ENCODE measurements at places on chromosomes 11 and 22. TPM values are rescaled to one million over a fixed set of nuclear protein-coding genes. Genes with fewer than 3 reads are reported as not detected.

Gene CD6
- total RNA-seq = not detected

Gene ST13
- total RNA-seq = 514 TPM

Gene GLB1L3
- not detected for total RNA-seq

Gene C1QTNF5
- total RNA-seq = 90.8 TPM

Gene KRTAP5-9
- total RNA-seq = not detected

Gene PKDREJ
- 0.09 TPM for total RNA-seq

Gene HORMAD2
- total RNA-seq = not detected

Gene CCDC188
- 0.45 TPM for total RNA-seq

Gene SCGB1A1
- not detected for total RNA-seq

Gene TANGO2
- total RNA-seq = 41.7 TPM

Gene ANGPTL5
- 0.09 TPM for total RNA-seq

Gene SLC5A12
- total RNA-seq = 0.09 TPM

Gene PLET1
- total RNA-seq = not detected

Gene OR8D1
- not detected for total RNA-seq

Gene PIH1D2
- total RNA-seq = 5.5 TPM

Gene NARS2
- total RNA-seq = 36.1 TPM

Gene RFPL1
- total RNA-seq = not detected

Gene ANO1
- not detected for total RNA-seq

Gene PRR5L
- 0.54 TPM for total RNA-seq

Gene MS4A8
- total RNA-seq = 0.49 TPM

Gene LDHAL6A
- total RNA-seq = not detected

Gene EML3
- 61.7 TPM for total RNA-seq

Gene OR4D5
- not detected for total RNA-seq

Gene KCNJ11
- not detected for total RNA-seq

Gene AKIP1
- total RNA-seq = 22.1 TPM

Gene PANX3
- total RNA-seq = not detected

Gene MAP6
- total RNA-seq = 3.4 TPM

Gene APOL3
- 25.8 TPM for total RNA-seq

Gene SCN2B
- 0.33 TPM for total RNA-seq

Gene CTTN
- total RNA-seq = 364 TPM

Gene SLC29A2
- total RNA-seq = 0.36 TPM

Gene SSTR3
- total RNA-seq = not detected

Gene LINC01488
- not detected for total RNA-seq

Gene CHADL
- total RNA-seq = 0.99 TPM

Gene TAF10
- 46.3 TPM for total RNA-seq
